ENCODE measurements at places on chromosomes 16 and 17.

- no peak for DNase-seq
These were observed at the start of gene SDR42E2 for GRCh38 chr16:22161999-22162655. Gene SDR42E2 (plus strand): TSS chr16:22162506. CDS start chr16:22165583, 3,077 bp downstream.

DNA sequence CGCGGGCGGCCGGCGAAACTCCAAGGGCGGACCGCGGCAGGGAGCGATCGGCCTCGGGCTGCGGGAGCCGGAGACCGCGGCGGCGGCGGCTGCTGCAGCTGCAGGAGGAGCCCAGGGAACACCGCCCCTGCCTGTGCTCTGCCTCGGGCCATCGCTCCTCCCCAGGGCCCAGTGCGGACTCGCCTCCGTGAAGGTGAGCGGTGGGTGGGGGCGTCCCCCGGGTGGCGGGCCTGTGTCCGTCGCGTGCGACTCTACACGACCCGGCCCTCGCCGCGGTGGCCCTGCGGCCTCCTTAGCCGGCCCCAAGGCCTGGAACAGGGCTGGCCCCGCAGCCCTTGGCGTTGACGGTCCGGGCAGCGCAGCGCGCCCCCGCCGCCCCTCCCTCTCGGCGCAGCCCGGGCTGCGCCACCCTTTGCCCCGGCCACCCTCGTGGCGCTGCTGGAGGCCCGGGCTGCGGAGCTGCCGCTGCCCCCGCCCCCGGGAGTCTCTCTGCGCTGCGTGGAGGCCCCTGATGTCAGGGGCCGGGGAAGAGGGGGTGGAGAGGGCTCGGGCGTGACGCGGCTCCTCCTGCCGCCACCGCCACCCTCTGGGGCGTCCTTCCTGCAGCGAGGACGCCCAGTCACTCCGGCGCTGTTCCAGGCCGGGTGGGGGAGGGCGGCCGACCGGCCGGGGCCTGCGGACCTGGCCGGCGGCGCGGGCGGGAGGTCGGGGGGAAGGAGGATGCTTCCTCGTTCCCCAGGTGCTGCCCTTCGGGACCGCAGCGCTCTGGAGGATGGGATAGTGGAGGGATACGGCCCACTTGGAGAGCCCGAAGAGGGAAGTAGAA lies 485 bp downstream of the DYNLL2 start:
- DNase-seq, result no peak

GRCh38 chr17:27240086-27240801 lies 53.7 kb upstream of the WSB1 start:
- no peak for DNase-seq

DNA sequence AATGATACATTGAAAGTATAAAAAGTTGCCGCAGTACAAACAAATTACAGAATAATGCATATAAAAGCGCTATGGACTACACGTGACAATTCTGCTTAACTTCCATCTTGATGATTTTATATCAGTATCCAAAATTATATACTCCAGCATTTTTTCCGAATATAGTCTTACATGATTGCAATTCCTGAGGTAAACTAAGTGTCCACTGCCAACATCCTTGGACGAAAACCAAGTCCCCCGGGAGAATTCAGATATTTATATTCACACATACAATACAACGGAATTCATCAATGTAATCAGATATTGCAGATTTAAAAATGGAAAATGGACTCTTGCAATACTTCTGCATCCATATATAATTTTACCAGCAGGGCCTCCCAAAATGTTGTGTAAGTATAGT lies 8.9 kb upstream of the MYH11 start:
- DNase-seq, result no peak

DNA sequence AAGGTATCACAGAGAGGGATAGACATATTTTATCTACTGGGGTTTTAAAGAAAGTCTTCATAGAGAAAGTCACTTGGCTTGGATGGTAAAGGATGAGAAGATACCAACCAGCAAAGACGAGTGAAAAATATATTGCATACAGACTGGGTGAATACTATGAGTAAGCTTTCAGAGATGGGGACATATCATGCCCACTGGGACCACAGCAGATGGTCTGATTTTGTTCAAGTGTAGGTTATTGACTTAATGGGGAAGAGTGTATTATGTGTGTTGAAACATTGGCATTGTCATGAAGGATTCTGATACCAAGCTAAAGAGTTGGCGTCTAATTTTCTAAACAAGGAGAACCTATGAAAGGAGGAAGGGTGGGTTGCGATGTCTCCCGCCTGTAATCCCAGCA lies 13.8 kb upstream of the MMD start:
- DNase-seq, result no peak

DNA sequence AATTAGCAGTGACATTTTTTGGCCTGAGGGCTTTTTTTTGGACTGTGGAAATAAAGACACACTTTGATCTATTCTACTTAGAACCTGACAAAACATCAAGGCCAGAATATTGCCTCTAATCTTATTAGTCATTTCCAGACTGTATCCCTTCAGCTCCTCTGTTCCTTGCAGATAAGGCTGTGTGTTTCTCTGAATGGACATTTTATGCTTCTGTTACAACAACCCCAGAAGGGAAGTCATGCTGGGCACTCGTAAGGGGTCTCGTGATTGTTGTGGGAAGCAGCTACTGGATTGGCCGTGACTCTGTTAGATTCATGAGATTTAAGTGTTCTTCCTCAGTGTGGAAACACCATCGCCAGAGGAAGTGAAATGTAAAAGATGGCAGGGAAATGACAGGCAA lies 31.6 kb upstream of the HS3ST2 start:
- DNase-seq, result no peak

- no peak for DNase-seq
These were observed 1540.3 kb downstream of the CDH11 start for GRCh38 chr16:63581570-63581969.

- DNase-seq, result no peak
These were observed 7.9 kb downstream of the STAC2 start for GRCh38 chr17:39217734-39218369.

DNA sequence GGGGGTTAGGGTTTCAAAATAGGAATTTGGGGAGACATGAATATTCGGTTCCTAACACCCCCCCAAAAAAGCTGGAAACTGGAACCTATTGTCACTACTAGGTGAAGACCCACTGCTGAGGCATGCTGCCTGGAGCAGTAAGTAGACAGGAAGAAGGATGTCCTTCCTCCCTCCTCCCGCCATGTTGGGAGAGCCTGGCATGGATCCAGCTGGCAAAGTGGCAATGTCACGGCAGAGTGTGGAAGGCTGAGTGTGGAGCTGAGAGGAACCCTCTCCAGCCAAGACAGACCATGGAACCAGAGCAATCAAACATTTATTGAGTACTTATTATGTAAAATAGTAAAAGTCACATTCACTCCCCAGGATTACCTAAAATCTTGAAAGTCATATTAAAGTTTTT lies 49.0 kb downstream of the CCDC182 start:
- no peak for DNase-seq

DNA sequence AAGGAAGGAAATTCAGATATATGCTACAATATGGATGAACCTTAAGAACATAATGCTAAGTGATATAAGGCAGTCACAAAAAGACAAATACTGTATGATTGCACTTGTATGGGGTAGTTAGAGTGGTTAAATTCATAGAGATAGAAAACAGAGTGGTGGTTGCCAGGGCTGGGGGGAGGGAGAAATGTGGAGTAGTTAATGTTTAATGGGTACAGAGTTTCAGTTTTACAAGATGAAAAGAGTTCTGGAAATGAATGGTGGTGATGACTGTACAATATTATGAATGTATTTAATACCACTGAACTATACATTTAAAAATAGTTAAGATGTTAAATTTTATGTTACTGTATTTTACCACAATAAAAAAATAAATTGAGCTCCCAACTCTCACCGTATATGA lies 157.9 kb downstream of the TOX3 start:
- no peak for DNase-seq

DNA sequence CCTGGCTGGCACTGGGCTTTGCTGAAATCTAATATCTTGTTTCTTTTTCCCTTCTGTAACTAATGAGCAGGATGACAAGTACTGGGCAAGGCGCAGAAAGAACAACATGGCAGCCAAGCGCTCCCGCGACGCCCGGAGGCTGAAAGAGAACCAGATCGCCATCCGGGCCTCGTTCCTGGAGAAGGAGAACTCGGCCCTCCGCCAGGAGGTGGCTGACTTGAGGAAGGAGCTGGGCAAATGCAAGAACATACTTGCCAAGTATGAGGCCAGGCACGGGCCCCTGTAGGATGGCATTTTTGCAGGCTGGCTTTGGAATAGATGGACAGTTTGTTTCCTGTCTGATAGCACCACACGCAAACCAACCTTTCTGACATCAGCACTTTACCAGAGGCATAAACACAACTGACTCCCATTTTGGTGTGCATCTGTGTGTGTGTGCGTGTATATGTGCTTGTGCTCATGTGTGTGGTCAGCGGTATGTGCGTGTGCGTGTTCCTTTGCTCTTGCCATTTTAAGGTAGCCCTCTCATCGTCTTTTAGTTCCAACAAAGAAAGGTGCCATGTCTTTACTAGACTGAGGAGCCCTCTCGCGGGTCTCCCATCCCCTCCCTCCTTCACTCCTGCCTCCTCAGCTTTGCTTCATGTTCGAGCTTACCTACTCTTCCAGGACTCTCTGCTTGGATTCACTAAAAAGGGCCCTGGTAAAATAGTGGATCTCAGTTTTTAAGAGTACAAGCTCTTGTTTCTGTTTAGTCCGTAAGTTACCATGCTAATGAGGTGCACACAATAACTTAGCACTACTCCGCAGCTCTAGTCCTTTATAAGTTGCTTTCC lies 56.0 kb downstream of the HLF start:
- no peak for DNase-seq

DNA sequence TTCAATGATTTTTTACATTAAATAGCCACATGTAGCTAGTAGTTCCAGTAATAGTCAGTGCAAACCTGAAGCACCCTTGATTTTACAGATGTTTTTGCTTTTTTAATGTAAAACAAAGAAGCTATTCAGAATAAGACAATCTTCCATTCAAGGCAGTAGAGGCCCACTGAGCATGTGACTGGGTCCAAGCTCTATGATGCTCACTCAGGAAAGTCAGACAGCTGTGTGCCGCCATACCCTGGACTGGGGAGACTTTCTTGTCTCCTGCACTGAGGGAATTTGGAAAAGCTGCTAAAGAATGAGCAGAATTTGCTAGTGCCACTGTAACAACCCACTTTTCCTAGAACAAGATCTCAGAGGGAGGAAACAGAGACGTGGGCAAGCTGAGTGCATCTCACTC lies 11.5 kb downstream of the CENPN start:
- DNase-seq, result no peak

GRCh38 chr16:426906-427249 lies 1.4 kb downstream of the RAB11FIP3 start:
- DNase-seq, result no peak

DNA sequence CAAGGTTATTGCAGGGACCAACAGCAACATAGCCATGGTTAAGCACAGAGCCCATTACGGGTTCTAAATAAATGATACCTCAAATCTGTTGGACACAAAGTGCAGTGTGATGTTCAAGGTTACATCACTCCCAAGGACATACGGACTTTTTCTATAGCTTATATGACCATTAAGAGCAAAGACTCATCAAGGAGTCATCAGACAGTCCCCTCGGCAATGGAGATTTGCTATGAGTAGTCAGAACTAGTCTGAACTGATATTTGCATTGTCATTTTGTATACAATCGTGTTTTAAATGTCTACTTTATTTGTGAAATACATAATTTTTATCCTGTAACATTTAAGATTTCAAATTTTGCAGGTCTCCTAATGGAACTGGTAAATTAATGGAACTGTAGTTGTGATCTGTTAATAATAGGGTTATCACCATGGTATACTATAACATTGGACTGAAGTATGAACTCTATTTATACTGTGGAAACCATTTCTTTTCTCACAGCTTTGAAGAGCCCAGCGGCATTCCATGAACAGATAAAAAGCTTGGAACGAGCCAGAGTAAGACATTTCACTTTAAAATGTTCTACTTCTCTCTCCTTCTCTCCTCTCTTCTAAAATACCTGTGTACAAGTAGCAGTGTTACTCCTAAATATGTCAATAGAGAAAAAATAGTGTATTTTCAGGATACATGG lies 140.9 kb downstream of the MRTFB start:
- no peak for DNase-seq

DNA sequence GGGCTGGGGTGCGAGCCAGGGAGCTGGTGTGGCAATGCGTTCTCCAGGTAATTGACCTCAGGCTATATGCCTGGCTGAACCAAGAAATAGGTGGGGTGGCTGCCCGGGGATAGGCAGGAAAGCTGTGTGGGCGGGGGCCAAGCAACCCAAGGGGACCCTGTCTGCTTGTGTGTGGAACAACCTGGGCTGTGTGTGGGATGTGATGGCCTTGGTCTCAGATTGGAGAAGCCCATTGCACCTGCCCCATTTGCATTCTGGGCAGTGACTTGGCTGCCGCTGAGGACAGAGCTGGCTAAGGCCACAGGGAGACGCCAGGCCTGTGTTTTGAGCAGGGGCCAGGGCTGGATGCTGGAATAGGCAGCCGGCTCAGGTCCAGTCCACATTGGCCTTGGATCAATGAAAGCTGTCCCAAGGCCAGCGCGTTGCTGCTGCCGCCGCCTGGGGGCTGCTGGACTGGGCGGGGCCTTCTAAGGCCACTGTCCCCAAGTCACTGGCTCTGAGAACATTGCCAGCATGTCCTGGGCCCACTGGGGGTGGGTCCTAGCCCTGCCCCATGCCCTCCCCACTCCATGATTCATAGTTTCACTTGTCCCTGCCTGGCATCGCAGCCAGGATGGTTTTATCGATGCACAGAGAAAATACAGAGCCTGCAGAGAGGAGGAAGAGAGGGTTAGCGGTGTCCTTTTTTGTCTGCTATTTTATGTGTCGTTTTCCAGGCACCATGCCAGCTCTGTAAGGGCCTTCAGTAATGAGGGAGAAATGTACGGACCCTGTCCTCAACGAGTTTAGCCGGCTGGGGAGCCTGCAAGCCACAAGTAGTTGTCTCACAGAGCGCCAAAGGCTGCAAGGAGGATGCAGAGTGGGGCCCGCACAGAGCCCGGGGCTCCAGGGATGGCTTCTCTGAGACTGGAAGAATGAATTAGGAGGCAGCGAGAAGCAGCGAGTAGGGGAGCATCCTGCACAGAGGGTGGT lies 43.9 kb downstream of the NKD1 start:
- DNase-seq, result no peak

DNA sequence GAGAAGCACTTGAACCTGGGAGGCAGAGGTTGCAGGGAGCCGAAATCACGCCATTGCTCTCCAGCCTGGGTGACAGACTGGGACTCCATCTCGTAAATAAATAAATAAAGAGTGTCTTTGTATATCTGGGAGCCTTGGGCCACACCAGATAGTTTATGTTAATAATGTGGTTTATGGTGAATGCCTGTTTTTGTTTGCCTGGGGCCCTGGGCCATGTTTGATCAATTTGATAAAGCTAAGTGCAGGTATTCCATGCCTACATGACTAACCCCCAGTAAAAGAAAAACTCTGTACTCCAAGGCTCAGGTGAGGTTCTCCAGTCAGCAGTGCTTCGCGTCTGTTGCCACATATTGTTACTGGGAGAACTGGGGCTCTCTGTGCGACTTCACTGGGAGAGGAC lies 15.1 kb downstream of the SCIMP start:
- no peak for DNase-seq
